ENCODE measurements at places on chromosomes 12 and 14. TPM values are rescaled to one million over a fixed set of nuclear protein-coding genes. Genes with fewer than 3 reads are reported as not detected.

HSP90AA1 gene
- total RNA-seq, result 591 TPM

ABCD2 gene
- total RNA-seq, result 21.0 TPM

NGDN gene
- 93.9 TPM for total RNA-seq

EPS8 gene
- total RNA-seq, result 3.1 TPM

AMIGO2 gene
- 13.5 TPM for total RNA-seq

EIF2S3B gene
- total RNA-seq, result not detected

POC1B gene
- total RNA-seq, result 24.7 TPM

HNF1A gene
- total RNA-seq, result not detected

DNA sequence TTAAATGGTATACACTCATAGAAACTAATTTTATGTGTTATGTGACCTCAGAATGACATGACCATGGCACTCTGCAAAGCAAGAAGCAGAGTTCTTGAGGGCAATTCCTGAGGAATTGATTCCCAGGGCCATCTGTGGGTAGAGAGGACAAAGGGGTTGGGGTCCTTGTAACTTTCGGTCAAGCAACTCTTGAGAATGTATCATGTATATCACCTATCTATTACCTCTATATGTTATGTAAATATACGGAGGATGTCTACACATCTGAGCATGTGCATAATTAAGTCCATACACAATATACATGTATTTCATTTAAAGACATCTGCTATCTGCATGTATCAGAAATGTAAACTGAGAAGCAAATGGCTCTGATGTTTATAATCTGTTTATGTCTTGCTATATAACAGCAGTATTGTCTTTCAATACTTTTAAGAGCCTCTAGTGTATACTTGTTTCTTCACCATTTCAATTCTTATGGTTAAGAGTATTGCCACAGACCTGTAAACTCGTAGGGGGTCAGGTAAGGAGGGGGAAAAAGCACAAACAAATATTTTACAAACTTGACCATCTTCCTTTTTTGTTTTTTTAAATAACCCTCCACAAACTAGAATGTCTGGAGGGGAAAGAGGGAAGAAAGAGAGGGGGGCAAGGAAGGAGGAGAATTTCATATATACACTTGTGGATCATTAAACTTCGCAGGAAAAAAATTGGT is 4.5 kb downstream of the FOXA1 start:
- H3K4me3 ChIP-seq, result no peak overlapping the region
- H3K27ac ChIP-seq, result no peak overlapping the region
- no peaks in the 10 kb centered on the region for H3K27me3 ChIP-seq
- no peak for DNase-seq

- no peaks in the 10 kb centered on the region for H3K36me3 ChIP-seq
- H3K4me3 ChIP-seq, result peak overlapping the region; percentile 19
- no peaks in the 10 kb centered on the region for H3K27me3 ChIP-seq
- DNase-seq, result no peak
- H3K4me1 ChIP-seq, result no peaks in the 10 kb centered on the region
Measured at GRCh38 chr14:76867516-76868453, 41.6 kb downstream of the LRRC74A start.

DNA sequence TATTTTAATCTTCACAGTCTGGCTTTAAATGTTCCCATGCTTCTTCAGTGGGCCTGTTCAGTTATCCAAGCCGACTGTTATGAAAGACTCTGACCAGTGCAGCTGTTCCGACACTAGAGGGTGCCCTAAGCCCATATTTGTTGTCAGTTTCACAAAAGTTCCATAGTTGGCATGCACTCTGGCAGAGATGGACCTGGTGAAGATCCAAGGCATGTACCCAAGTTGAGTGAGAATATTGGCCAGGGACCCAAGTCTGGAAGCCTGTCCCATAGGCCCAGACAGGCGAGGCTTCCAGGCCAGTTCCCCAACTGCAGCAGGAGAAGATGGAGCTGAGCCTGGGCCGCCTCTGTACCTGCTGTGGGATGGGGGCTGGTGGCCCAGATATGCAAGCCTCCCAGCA is 27.4 kb upstream of the GUCY2C start:
- no peaks in the 10 kb centered on the region for H3K4me1 ChIP-seq
- no peaks in the 10 kb centered on the region for H3K36me3 ChIP-seq
- H3K27me3 ChIP-seq, result no peaks in the 10 kb centered on the region
- no peak overlapping the region for H3K27ac ChIP-seq
- DNase-seq, result peak; percentile 27

DNA sequence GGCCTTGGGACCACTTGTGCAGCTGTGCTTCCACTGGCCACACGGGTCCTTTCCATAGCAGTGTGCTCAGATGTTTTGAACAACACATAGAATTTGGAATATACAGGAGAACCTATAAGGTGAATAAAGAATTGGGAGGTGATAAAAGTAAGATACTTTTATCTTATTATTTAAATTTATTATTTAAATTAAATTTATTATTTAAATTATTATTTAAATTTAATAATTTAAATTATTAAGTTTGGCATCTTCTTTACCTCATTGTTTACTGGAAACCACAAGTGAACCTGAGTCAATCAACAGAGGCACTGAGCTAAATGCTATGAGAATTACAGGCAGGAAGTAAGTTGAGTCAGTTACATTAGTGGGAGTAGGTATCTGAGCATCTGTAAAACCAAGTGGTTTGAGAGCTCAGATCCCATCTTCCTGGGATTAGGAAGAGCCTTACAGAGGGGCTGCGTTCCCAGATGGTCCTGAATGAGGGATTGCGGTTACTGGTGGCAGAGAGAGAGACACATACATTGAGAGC is 103.1 kb downstream of the ESR2 start:
- H3K36me3 ChIP-seq, result no peaks in the 10 kb centered on the region
- no peaks in the 10 kb centered on the region for H3K4me1 ChIP-seq
- H3K27ac ChIP-seq, result no peak overlapping the region
- no peak for DNase-seq
- no peaks in the 10 kb centered on the region for H3K27me3 ChIP-seq

GRCh38 chr14:83709116-83709515 is 1820.8 kb upstream of the FLRT2 start:
- H3K27me3 ChIP-seq, result no peaks in the 10 kb centered on the region
- no peaks in the 10 kb centered on the region for H3K4me1 ChIP-seq
- no peak overlapping the region for H3K4me3 ChIP-seq
- no peak overlapping the region for H3K27ac ChIP-seq
- DNase-seq, result no peak

DNA sequence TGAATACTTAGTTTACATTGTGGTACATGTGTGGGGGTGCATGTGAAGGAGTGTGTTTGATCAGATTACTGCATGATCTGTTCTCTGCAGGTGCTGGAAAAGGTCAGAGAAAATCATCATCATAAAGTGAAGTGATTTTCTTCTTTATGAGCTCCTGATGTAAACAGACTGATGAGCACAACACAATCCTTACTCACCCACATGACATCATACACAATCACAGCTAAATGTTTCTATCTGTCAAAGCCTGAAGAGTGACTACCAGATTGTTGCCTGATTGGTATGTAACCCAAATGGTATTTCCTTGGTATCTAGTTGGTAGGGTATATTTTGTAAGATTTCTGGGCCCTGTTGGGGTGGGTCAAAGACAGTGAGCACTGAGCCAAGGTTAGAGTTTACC is 270.8 kb downstream of the FOXG1 start:
- H3K36me3 ChIP-seq, result no peaks in the 10 kb centered on the region
- no peaks in the 10 kb centered on the region for H3K4me1 ChIP-seq
- no peak overlapping the region for H3K27ac ChIP-seq
- no peak for DNase-seq

DNA sequence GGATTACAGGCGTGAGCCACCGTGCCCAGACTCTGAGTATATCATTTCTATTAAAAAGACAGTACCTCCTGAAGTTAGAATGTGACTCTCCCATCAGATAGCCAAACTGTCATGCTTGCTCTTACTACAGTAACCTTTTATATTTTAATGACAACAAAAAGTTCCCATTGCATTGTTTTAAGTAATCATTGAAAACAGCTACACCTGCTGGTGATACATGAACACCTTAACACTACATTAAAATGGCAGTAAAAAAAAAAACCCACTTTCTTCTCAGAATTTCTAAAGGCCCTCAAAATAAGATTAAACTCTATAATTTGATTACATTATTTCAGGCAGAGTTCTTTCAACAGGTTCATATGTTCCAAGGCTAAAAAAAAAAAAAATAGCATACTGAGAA is 76.7 kb downstream of the SH2B3 start:
- H3K4me1 ChIP-seq, result no peaks in the 10 kb centered on the region
- no peak overlapping the region for H3K4me3 ChIP-seq
- DNase-seq, result no peak
- H3K27me3 ChIP-seq, result no peaks in the 10 kb centered on the region
- H3K27ac ChIP-seq, result no peak overlapping the region

DNA sequence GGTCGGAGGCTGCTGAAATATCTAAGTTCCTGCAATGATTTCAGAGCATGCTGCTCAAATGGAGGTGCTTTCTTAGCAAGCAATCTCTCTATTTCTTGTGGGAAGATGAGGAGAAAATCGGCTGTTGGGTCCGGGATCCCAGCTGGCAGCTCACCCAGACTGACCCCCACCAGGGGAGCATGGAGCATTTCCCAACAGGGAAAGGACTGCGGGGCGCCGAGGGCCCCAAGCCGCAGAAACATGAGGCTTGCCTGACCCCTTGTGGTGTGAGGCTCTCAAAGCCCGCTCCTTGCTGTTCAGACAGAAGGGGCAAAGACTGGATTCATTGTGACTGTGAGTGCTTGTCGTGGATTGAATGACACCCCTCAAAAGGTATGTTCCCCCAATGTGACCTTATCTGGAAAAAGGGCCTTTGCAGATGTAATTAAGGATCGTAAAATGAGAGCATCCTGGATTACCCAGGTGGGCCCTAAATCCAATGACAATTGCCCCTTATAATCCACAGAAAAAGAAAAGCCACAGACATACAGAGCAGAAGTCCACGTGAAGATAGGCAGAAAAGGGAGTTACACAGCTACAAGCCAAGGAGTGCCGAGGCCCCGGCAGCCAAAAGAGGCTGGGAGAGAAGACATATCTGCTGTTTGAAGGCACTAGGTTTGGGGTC is 116.3 kb upstream of the VASH1 start:
- H3K27me3 ChIP-seq, result no peaks in the 10 kb centered on the region
- no peak for DNase-seq
- H3K27ac ChIP-seq, result no peak overlapping the region
- H3K36me3 ChIP-seq, result no peaks in the 10 kb centered on the region
- H3K4me3 ChIP-seq, result no peak overlapping the region
- H3K4me1 ChIP-seq, result no peaks in the 10 kb centered on the region

DNA sequence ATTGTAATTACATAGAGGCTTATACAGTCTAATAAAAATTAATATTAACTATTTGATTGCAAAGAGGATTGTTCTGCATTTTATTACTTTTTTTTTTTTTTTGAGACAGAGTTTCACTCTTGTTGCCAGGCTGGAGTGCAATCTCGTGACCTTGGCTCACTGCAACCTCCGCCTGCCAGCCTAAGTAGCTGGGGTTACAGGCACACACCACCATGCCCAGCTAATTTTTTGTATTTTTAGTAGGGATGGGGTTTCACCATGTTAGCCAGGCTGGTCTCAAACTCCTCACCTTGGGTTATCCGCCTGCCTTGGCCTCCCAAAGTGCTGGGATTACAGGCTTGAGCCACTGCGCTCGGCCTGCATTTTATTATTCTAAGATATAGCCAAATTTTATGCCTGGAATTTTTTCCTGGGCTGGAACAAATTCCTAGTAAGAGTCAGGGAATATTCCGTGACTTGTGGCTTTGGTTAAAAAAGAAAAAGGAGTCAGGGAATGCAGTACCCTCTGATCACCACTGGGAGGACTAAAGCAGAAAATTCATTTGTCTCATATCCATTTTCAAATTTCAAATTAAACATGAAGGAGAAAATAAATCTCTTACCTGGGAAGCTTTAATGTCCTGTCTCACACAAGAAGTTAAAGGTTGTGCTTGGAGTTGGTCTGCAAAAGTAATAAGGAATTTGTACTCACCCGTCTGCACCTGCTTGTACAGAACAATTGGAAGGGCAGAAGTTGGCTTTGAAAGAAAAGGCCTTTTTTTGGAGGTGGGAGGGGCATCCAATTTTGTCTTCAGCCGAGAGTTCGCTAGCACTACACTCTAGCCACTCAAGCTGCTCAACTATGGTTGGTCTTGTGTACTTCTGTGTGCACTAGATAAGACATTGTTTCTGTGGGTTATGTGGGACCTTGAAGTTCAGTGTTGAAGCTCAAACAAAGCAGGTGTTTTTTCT is 8.7 kb downstream of the MARK3 start:
- no peaks in the 10 kb centered on the region for H3K36me3 ChIP-seq
- H3K4me1 ChIP-seq, result peaks cover 31% of the 10 kb centered on the region
- no peak overlapping the region for H3K27ac ChIP-seq
- no peak overlapping the region for H3K4me3 ChIP-seq
- DNase-seq, result peak; percentile 26
- no peaks in the 10 kb centered on the region for H3K27me3 ChIP-seq

GRCh38 chr12:131045705-131046460 is 92.2 kb downstream of the ADGRD1 start:
- H3K4me3 ChIP-seq, result no peak overlapping the region
- no peaks in the 10 kb centered on the region for H3K27me3 ChIP-seq
- DNase-seq, result peak; percentile 12
- no peaks in the 10 kb centered on the region for H3K36me3 ChIP-seq
- H3K27ac ChIP-seq, result no peak overlapping the region
- H3K4me1 ChIP-seq, result no peaks in the 10 kb centered on the region

- DNase-seq, result no peak
- no peaks in the 10 kb centered on the region for H3K27me3 ChIP-seq
- H3K4me1 ChIP-seq, result no peaks in the 10 kb centered on the region
- no peak overlapping the region for H3K27ac ChIP-seq
Measured at GRCh38 chr14:90641168-90641567, 175.1 kb downstream of the TTC7B start.

GRCh38 chr12:127223011-127223410 is 1044.0 kb upstream of the TMEM132C start:
- DNase-seq, result no peak
- no peaks in the 10 kb centered on the region for H3K27me3 ChIP-seq
- no peak overlapping the region for H3K27ac ChIP-seq
- no peaks in the 10 kb centered on the region for H3K4me1 ChIP-seq
- H3K4me3 ChIP-seq, result no peak overlapping the region
- no peaks in the 10 kb centered on the region for H3K36me3 ChIP-seq

GRCh38 chr14:54299410-54300363 is 97.1 kb upstream of the CDKN3 start:
- no peak overlapping the region for H3K27ac ChIP-seq
- no peaks in the 10 kb centered on the region for H3K36me3 ChIP-seq

- H3K27me3 ChIP-seq, result no peaks in the 10 kb centered on the region
- no peak within 1 kb of the TSS for H3K4me3 ChIP-seq
- no peaks in the 10 kb centered on the region for H3K4me1 ChIP-seq
- no peaks in the 10 kb centered on the region for H3K36me3 ChIP-seq
Measured at GRCh38 chr14:37172024-37172869, at the start of gene SLC25A21. Gene SLC25A21 (minus strand): TSS chr14:37172606.

DNA sequence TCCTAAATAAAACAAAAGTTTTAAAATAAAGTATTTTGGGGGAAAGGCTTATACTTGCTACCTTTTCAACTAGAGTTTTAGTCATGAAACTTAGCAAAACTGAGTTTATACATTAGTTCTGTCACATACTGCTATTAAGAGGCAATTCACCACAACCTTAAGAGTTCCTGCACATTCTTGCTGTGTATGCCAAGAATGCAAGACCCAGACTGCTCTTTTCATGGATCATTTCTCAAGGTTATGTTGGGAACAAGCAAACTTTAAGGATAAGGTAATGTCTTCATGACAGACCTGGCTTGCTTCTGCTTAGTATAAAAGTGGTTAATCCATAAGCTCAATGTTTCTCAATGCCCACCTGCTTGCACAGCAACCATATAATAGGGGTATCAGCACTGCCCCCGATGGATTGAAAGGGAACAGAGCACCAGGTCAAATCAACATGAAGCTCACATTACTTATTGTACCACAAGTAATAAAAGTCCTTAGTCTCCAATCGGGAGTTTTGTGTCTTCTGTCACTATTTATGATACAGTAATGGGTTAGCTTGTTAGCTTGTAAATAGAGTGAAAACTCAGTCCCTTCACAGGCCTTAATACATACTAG is 67.6 kb downstream of the KIF21A start:
- no peaks in the 10 kb centered on the region for H3K27me3 ChIP-seq
- no peak for DNase-seq
- H3K4me1 ChIP-seq, result peaks cover 22% of the 10 kb centered on the region
- H3K4me3 ChIP-seq, result no peak overlapping the region

Data from naive thymus-derived CD4-positive, alpha-beta T cell (primary cell).